ENCODE measurements at places on chromosomes 4 and X.

GRCh38 chrX:140447150-140447549 lies 57.7 kb downstream of the SOX3 start:
- DNase-seq = no peak

- DNase-seq = no peak
Measured at GRCh38 chr4:122946142-122946541, 23.7 kb upstream of the NUDT6 start.

DNA sequence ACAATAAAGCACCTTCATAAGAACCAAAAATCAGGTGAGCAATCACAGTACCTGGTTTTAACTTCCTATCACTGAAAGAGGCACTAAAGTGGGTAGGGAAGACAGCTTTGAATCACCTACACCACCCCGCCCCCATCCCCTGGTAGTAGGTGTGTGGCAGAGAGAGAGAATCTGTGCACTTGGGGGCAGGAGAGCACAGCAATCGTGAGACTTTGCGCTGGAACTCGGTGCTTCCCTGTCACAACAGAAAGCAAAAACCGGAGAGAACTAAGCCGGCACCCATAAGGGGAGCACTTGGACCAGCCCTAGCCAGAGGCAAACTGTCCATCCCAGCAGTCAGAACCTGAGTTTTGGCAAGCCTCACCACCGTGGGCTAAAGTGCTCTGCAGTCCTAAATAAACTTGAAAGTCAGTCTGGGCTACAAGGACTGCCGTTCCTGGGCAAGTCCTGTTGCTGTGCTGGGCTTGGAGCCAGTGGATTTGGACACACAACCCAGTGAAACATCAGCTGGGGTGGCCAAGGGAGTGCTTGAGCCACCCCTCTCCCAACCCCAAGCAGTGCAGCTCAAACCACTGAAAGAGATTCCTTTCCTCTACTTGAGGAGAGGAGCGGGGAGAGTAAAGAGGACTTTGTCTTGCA lies 32.1 kb downstream of the NDUFB11 start:
- DNase-seq = no peak

- DNase-seq = peak; percentile 77
Measured at GRCh38 chr4:76950052-76950955, 752 bp downstream of the SEPTIN11 start.

- DNase-seq = no peak
Measured at GRCh38 chr4:114349543-114350175, 248.9 kb upstream of the UGT8 start.

- DNase-seq = no peak
Measured at GRCh38 chrX:116417214-116417613, 19.2 kb upstream of the SLC6A14 start.

DNA sequence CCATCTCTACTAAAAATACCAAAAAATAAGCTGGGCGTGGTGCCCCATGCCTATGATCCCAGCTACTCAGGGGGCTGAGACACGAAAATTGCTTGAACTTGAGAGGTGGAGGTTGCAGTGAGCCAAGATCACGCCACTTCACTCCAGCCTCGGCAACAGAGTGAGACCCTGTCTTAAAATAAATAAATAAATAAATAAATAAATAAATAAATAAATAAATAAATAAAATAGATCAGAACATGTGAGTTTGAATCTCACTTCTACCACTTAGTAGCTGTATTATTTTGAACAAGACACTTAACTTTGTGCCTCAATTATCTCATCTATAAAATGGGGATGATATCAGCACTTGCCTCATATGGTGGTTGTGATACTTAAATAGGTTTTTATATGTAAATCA lies 90.2 kb downstream of the C4orf51 start:
- no peak for DNase-seq

GRCh38 chrX:148441387-148441786 lies 59.0 kb upstream of the AFF2 start:
- no peak for DNase-seq

GRCh38 chrX:120401301-120401700 lies 39.4 kb downstream of the ATP1B4 start:
- no peak for DNase-seq

GRCh38 chr4:140707325-140707724 lies 48.9 kb downstream of the TBC1D9 start:
- DNase-seq = no peak

- no peak for DNase-seq
Measured at GRCh38 chrX:13433298-13433605, 113.4 kb upstream of the ATXN3L start.

DNA sequence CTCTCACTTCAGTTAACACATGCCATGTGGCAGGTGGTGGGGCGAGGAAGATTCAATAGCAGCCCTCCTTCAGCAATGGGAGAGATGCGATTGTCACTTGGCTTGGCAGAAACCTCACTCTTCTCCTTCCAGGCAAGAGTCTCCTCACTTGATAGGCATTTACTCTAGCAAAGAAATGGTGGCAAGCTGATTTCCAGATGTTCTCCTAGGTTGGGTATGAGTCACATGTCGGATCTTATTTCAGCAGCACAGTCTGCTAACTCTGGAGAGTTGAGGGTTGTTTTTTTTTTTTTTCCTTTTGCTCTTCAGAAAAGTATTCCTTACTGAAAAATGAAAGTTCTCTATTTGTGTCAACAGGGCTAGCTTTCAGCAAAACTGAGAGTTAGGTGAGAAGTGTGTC lies 119.5 kb upstream of the CHRDL1 start:
- no peak for DNase-seq

DNA sequence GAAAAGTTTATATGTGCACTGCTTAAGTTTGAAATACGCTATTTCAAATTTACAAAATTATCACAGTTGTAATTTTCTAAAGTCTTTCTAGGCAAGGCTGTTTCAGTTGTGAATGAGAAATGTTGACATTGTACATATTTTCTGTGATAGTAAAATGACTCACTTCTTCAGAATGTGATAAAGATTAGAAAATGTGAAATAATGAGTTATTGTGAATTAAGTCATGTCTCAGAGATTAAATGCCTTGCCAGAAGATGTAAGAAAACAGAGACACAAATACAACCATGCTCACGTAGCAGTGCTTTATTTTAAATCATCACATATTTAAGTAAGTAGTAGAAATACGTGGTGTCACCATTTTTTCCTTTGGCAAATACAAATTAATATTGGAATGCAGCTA lies 768 bp downstream of the CLCN4 start:
- DNase-seq = no peak

DNA sequence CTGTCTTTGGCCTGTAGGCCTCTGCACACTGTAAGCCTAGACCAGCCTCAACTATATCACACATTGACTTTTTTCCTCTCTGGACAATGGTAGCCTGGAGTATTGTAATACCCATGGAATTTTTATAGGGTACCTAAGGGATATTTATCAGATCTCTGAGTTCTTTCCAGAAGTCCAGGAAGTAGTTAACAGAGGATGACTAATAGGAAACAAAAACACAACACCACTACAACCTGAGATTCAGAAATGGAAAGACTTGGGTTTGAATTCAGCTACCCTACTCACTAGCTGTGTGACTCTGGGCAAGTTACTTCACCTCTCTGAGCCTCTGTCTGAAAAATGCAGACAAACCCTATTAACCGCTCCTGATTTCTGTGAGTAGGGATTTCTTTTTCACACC lies 7.7 kb upstream of the STX18 start:
- DNase-seq = no peak

DNA sequence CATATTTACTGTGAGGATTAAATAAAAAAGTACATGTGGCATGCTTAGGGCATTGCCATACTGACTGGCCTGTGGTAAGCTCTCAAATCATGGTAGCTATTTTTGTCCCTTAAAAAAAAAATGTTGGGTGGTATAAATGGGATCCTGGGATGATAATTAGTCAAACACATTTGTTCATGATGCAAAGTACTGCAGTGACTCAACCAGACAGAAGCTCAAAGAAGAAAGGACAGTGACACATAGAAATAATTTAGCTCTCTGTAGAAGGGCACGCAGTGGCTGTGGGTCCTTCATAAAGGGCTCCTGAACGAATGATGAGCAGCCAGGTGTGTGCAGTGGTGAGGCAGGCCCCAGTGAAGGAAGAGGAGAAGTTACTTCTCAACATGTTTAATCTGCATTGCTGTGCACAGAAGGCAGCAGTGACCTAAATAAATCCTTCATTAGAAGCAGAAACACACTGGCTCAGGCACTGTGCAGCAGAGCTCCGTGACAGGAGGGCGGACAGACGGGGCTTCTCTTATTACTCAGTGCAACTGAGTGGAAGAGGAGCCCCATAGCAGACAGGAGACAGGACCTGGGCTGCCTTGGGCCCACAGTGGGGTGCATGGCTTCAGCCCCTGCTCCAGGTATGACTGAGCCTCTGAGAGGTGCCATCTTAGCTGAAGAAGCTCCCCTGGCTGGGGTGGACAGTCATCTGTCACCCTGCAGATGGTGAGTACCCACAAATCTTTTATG lies 20.3 kb downstream of the HS3ST1 start:
- DNase-seq = no peak

DNA sequence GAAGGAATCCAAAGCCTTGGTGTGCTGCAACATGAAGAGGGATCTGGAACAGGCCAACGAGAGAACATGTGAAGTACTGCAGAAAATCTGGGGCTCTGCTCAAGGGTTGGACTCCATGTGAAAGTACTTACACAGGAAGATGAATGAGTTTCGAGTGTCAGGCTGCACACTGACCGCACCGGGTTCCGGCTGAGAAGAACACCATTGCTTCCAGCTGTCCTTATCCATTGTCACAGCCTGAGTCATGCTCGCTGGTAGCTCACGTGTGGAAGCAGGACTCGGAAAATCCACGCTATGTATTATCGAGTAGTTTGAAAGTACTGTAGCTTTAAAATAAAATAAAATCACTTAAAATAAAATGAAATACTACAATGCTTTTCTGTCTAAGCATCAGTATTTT lies 50.4 kb upstream of the TBL1X start:
- no peak for DNase-seq

DNA sequence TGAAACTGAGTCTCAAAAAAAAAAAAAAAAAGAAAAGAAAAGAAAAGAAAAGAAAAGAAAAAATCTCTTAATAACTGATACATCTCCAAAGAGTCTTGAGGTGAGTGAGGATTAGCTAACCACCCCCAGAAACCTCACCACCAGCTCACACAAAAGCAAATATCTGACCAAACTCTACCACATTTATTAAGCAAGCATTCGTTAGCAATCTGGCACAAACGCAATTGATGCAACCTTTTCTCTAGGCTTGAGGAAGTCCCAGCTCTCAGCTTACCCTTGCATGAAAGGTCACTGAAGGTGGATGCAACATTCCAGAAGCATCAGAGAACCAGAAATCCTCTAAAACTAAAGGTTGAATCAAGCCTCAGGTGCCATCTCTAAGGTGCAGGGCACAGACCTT lies 231.9 kb upstream of the BCOR start:
- DNase-seq = no peak

DNA sequence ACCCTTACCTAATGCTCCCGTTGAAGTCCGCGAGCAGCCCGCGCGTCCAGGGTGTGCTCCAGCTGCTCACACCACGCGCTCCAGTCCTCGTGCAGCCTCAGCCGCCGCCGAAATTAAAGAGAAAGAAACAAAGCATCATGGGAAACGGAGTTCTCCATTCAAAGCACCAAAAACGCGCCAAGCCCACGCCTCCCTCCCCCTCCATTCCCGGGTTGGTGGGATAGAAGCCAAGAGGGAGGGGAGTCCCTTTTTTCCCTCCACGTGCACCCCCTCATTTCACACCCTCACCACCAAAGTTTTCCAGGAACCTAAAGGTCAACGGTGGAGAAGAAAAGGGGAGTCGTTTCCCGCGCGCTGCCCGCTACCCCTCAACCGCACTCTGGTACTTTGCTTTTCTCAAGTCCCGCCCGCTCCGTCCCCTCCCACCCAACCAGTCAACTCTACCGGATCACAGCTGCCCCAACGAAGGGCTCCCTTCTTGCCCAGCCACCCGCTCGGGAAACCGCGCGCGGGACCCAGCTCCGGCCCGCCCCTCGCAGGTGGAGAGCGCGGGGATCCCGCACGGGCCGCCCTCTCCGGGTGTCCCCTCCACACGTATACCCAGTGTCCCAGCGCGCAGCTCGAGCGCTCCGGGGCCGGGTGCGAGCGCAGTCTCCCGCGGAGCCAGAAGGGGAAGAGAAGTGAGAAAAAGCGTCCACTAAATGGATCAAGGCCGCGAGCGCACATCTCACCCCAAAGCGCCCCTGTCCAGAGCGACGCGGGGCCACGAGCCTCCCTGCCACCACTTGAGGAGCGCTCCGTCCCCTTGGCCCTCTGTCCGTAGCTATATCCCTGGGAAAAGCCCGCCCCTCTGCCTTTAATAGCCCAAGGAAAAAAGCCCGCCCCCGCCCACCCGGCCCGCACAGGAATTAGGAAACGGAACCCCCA lies 65.1 kb upstream of the CCDC160 start:
- DNase-seq = peak; percentile 84

- DNase-seq = no peak
Measured at GRCh38 chrX:43860646-43861370, 21.4 kb downstream of the MAOB start.

GRCh38 chr4:150130933-150131332 lies 52.7 kb downstream of the DCLK2 start:
- no peak for DNase-seq

- peak; percentile 86 for DNase-seq
Measured at GRCh38 chr4:24472514-24473308, 111.6 kb downstream of the DHX15 start.

- no peak for DNase-seq
Measured at GRCh38 chrX:154043003-154043763, 23.5 kb upstream of the IRAK1 start.

DNA sequence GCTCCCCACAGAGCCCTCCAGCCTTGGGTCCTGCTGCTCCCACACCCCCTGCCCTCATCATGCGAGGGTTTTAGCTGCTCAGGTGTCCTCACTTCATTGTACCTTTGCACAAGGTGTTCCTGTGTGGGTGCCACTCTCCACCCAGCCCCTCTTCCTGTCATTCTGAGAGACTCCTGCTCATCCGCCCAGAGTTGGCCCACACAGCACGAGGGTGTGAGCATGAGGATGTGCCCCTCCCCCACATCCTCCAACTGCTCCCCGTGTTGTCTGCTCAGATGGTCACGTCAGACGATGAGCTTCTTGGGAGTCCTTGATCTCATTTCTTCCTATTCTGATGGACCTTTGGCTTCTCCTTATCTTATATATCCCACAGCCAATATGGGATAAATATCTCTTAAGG lies 53.2 kb downstream of the HTT-AS start:
- no peak for DNase-seq

GRCh38 chr4:149370785-149371420 lies 444.7 kb downstream of the IQCM start:
- no peak for DNase-seq

GRCh38 chrX:149687991-149688390 lies 23.9 kb upstream of the MAGEA11 start:
- DNase-seq = no peak

- no peak for DNase-seq
Measured at GRCh38 chrX:151996347-151996746, 21.9 kb upstream of the GABRE start.

GRCh38 chr4:183344523-183345255 lies 22.5 kb upstream of the CLDN24 start:
- no peak for DNase-seq

DNA sequence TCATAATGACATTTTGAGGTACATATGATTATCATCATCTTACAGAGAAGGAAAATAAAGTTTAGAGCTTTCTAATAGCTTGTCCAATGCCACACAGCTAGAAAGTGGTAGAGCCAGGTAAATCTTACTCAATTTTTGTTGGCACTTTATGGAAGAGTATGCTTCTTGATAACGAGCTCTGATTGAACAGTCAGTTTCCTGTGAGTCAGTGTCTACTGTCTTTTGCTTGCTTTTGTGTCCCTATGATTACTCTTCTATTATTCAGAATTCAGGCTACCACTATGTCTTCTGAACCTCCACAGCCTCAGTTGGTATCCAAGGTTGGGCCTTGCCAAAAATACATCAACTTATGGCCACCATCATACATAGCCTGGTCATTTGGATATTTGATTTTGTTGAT lies 2.6 kb downstream of the FAAH2 start:
- no peak for DNase-seq

Data from activated CD4-positive, alpha-beta T cell treated with anti-CD3 and anti-CD28 coated beads, Interleukin-2, amount 10 ng/mL, durations not matched to agents 24 days and 14 days (primary cell).